Bone marrow (tissue), 2 donors: ENCODE measurements at places on chromosomes 2 and 18.

- no peak for DNase-seq
Observed at GRCh38 chr2:237629188-237629534, 1.8 kb downstream of the LRRFIP1 start.

DNA sequence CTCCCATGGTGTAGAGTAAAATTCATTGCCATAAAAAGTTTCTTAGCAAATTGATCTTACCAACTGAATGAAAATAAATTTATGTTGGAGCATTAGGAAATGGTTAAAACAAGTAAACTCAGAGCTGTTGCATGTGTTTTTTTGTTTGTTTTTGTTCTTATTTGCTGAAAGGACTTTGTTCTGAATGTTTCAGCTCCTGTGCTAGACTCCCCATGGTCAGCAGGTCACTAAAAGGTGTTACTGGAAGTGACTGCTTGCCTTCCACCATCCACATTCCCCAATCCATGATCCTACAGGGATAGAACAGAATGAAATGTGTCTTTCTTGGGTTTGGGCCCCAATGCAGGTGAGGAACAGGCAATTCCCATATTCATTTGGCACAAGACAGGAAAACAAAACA lies 101.8 kb downstream of the ALK start:
- no peak for DNase-seq

- DNase-seq = no peak
Observed at GRCh38 chr18:63422864-63423304, 608 bp upstream of the VPS4B start.

DNA sequence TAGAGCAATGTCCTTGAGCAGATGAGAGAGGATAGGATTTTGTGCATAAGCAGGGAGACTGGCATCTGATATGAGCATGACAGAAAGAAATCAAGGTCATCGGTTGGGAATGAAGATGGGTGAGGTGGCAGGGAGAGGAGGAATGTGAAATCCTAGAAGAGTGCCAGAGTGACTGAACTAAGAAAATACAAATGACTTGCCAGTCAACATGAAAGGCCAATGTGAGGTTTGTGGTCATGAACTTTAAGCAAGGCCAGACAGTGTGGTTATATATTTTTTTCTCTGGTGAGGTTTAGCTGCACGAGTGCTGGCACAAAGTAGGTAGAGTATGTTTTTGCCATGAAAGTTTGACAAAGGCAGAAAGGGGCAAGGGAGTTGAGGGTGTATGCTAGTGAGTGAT lies 21.2 kb downstream of the QPCT start:
- DNase-seq = no peak

GRCh38 chr2:173355132-173355865 lies 627 bp downstream of the CDCA7 start:
- DNase-seq = peak; percentile 34

DNA sequence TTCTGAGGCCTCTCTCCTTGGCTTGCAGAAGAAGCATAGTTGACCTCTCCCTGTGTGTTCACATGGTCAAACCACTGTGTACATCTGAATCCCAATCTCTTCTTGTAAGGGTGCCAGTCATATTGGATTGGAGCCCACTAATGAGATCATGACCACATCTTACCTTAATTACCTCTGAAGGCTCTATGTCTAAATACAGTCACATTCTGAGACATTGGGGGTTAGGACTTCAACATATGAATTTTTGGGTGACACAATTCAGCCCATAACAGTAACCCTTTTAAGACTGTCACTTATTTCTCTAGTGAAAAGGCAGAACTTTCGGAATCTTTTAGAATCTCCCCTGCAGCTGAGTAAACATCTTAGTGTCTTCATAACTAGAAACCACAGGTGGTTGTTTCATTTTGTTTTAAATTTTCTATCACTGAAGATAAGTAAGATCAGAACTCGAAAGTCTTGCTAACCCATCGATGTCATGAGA lies 33.3 kb downstream of the BMP10 start:
- no peak for DNase-seq

DNA sequence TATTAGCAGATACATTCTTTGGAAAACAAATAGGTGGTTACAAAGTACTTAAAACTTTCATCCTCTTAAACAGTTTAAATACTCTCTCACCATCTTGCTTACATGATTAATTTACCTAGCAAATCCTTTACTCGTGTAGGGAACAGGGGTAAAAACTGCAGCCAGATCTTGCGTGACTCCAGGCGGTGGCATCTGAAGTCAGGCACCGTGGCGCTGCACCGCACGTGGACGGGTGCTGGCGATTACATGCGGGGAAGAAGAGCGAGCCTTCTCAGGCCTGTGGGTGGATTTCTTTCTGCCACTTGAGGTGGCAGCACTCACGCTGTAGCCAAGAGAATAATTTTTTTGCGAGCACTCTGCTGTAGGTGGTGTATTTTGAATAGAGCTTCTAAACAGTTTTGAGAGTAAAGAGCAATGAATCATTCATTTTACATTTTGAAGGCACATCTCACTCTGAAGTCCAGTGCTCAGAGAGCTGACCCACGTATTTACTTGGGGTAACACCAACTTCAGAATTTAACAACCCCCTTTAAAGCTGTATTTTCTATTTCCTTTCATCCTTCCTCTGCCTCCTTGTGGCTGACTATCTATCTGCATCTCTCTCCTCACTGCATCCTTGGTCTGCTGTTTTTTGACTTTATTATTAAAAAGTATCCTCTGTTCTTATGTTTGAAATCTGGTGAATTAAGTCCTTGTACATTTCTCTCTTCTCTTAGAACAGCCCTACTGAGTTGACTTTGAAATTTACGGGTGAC lies 68.9 kb downstream of the EPAS1 start:
- DNase-seq = no peak

DNA sequence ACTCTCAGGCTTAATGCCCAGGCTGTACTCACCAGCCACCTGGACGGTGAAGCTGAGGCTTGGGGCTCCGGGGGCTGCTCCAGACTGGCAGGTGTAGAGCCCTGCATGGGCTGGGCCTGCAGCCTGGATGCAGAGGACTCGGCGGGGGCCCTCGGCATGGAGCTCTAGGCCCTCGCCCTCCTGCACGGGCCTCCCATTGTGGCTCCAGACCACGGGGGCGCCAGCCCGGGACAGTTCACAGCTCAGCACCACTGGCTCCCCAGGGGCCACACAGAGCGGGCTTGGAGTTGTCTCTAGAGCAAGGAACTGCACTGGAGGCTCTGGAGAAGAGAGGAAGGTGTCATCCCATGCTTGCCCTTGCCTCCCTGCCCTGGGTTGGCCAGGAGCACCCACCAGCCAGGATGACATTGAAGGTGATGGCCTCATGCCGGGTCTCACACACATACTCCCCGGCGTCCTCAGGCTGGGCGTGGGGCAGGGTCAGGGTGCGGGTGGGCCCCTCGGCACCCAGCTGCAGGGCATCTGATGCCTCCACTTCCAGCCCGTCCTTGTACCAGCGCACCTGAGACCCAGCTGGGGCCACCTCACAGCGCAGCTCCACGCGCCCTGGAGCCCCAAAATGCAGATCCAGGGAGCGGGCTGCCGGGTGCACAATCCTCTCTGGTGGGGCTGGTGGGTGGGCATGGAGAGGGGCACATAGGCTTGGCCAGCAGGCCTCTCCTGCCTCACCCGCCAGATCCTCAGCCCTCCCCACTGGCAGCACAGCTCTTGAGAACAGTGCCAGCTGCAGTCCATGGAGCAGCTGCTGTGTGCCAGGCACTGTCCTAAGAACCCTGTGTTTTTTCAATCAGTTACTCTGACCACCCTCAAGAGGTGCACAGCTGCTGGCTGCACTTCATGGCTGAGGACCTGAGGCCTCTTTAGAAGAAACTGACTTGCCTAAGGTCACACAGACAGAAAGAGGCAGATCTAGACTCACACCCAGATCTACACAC lies 13.3 kb downstream of the OBSL1 start:
- no peak for DNase-seq

DNA sequence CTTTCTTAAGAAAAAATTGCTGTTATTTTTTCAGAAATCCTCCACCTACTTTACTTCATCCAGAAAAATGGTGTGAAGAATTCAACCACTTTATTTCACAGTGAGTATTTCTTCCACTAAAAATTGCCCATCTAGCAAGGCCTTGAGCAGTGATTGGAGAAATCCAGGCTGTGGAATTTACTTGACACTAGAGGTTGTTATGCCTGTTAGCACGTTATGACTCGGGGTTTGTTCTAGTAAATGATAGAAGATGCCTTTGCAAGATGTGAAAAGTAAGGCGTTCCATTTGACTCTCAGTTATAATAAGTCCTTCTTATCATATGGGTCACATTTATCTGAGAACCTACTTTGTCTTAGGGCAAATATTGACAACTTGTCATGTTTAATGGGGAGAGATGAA lies 157.4 kb downstream of the MYO3B start:
- DNase-seq = no peak

DNA sequence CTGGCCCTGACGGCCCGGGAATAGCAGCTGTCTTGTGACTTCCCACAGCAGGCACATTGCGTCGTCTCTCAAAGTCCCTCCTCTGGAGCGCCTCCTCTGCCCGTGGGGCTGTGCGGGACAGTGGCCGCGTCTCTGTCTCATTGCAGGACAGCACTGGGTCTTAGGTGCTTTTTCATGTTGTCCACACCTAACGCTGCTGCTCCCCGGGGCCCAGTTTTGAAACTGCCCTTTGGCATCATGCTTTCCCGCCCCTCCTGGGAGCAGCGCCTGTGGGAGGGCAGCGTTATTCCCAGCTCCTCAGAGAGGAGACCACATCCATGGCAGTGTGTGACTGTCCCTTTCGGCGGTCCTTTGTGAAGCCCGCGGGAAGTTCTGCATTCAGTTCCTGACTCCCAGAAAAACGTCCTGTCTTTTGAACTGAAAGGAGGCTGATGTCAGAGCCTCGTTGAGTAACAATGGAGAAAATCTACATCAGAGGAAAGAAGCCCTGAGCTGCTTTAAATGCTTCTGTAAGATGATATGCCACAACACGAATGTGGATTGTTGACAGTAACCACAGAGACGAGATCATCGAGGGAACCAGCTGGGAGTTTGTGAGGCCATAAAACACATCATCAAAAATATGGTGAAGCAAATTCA lies 226.0 kb downstream of the FAM210A start:
- DNase-seq = no peak

DNA sequence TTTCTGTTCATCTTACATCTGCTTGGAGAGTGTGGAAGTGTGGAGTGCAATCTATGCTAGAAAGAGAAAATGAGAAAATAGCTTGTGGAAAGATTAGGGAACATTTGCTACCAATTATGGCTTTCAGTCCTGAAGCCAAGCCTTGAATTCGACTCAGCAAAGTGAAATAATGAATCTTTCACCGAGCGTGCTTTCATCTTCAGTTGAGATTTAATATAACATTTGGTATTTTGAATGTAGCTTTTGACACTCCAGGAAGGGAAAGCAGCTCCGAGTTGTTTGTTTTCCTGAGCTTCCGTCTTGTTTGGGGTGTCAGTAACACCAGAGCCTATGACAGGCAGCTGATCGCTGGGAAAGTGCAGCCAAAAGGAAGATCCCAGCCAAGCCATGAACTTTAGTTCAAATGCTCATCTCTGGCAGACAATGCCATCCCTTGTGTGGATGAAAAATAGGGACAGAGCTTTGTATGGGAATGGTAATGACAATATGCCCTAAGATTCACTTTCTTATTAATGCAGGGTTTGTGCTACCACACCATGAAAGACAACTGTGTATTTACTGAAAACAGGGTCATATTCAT lies 25.0 kb upstream of the PHLPP1 start:
- no peak for DNase-seq

GRCh38 chr2:32772638-32773447 lies 145.0 kb downstream of the TTC27 start:
- no peak for DNase-seq

DNA sequence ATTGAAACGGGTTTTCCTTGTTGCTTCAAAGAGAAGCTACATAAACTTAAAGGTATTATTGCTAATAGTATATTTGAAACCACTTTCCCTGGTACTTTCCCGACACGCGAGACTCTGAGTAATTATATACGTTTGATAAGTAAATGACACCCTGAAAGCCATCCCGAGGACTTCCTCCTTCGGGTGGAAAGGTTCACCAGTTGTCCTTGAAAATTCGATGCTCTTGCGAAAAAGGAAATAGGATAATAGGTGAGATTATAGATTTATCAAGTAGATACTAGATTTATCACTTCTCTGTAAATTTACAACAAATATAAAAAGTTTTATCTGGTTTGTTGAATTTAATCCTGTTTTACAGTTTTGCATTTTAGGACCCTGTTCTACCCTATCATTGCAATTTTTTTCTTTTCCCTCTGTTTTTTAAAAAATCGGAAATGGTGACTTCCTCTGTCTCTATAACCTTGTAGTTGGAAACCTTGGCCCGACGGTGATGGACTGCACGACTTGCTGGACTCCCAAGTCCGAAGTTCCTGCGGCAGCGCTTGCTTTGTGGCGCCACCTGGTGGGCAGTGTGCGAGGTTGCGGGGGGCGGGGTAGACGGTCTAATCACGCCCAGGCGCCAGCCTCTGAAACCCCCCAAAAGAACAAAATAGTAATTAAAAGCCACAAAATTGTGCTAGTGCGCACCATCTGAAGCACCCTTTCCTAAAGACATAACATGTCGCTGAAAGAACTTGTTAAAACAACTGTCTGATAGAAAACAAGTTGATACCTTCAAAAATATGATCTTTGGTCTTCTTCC lies 972 bp upstream of the DLX2 start:
- DNase-seq = peak; percentile 60

GRCh38 chr2:71807581-71808451 lies 339.8 kb downstream of the CYP26B1 start:
- DNase-seq = no peak

DNA sequence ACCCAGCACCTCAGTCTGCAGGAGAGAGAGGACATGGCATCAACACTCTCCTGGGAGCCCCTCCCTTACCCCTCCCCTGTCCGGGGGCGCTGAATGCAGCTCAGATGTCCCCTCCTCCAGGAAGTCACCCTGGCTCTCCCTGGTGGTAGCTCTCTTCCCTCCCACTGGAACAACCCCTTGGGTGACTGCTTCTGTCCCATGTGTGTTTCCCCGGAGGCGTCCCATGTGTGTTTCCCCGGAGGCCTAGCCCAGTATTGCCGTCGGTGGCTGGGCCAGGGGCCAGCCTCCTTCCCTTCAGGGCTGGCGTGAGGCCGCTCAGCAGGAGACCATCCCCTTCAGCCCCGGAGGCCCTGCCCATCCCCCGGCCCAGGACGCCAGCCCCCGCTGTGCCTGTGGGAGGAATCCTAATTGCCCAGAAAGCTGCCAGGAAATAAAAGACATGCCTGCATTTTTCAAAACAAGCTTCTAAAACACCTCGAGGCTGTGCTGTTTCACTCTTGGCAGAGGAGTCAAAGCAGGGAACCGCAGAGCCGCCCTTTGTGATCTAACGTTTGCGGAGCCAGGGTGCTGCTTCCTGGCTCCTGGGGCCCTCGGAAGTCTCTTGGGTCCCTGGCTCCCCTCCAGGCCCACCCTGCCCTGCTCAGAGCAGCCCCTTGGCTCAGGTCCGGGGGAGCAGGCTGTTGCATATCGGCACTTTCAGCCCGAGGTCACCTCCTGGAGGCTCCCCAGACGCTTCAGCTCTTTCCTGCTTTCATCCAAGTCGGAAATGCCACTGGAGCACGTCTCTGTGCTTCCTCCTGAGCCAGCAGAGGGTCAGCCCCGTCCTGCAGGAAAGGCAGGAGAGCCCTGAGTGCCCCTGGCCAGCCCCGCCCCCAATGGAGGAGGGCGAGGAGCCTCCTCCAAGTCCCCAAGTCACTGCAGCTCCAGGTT lies 11.4 kb downstream of the SNED1 start:
- DNase-seq = no peak

- no peak for DNase-seq
Observed at GRCh38 chr2:54279385-54279784, 23.4 kb upstream of the TSPYL6 start.
